ENCODE measurements at places on chromosomes 11 and 22.

- DNase-seq, result no peak
Observed at GRCh38 chr22:36457688-36458450, 23.6 kb downstream of the TXN2 start.

DNA sequence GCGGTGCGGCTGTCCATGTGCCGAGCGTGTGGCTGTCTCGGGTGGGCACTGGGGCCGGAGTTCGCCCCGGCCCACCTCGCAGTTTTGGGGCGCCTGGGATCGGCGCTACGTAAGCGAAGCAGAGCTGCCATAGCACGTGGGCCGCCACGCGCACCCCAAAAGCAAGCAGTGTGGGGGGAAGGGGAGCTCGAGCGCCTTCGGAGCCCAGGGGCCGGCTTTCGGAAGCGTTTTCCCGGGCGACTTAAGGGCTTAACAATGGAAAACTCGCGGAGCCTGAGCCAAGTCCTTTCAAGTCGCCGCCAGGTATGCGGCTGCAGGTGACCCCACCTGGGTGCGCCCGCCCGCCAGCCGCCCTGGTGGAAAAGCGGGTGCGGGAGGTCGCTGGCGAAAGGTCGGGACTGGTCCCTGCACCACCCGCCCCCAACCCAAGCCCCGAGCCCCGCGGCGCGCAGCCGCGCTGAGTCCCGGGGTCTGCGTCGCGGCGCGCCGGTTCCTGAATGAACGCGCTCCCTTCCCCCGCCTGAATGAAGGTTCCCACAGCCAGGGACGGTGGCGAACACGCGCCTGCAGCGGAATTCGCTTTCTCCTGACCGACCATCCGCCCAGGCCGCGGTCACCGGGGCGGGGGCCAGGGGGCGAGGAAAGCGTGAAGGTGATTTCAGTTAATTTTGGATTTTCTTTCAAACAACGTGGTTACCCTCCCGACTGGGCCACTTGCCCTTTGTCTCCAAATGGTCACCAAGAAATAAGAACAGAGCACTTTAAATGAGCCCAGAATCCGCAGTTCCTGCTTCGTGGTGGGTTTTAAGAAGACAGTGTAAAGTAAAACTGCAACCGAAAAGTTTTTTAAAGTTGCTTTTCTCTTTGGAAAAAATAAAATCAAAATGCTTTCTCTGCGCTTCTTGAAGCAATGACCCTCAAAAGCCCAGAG is 2.8 kb upstream of the CCND1 start:
- no peak for DNase-seq

DNA sequence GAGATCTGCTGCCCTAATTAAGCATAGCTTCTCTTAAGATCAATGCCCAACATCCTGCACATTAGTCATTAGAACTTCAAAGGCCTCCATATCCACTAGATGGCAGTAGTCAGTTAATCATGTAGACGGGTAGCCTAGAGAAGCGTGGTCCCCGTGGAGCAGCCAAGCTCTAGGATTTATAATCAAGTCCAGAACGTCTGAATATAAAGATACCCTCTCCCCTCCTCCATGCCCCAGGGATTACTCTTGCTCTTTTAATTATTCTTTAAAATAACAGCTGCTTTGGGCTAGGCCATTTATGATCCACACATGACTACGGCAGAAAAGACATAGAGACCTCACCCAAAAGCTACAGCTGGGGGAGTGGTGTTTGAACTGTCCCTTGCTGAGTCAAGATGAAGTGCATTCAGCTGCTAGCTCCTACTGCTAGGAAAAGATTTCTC is 327.6 kb upstream of the PLET1 start:
- peak; percentile 44 for DNase-seq

- no peak for DNase-seq
Observed at GRCh38 chr11:113885897-113886296, 10.5 kb upstream of the USP28 start.

- no peak for DNase-seq
Observed at GRCh38 chr11:96781082-96781481, 391.3 kb downstream of the JRKL start.

- no peak for DNase-seq
Observed at GRCh38 chr11:134485316-134485715, 73.3 kb upstream of the B3GAT1 start.

DNA sequence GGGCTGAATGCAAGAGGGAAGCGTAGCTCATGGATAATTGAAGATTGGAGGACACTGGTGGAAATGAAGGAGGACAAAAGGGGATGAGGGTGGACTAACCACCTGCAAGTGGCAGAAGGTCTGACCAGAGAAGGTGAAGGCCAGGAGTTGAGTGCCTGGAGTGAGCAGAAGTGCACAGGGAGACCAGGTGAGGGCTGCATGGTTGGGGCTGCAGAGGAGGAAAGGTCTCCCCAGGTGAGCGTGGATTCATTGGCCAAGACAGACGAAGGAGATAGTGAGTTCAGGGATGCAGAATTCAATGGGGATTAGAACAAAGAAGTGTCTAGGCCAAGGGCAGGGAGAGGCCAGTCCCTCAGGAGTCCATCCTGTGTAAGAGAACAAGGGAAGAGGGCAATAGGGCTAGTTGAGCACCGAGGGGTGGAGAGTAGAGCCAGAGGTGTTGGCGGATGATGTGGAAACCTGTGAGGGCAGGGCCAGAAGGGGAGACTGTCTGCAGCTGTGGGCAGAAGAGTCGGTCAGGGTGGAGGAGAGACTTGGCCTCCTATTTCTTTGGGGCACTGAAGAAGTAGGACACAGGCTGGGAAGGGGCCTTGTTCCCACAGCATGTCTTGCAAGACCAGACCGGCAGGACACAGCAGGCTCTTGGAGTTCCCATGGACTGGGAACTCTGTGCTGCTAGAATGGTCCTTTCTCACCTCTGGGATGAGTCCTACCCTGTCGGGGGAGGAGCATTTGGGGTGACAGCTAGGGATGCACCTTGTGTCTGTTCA is 6.7 kb downstream of the TRIM29 start:
- DNase-seq, result no peak

GRCh38 chr11:109862835-109863234 is 230.4 kb upstream of the ZC3H12C start:
- DNase-seq, result no peak

DNA sequence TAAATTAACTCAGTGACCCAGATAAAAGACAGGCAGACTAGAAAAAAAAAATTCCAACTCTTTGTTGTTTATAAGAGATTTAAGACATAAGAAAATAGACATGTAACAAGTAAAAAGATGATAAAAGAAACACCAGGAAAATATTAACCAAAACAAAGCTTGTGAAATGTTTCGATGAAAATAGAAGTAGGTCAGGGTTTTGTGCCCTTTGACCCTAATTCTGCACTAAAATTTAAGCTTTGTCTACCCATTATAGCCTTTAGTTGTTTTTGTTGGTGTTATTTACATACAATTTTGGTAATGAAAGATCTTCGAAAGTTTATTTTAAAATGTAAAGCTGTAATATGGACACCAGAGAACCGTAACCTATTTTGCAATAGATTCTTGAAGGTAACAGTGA is 75.7 kb downstream of the LRRC4C start:
- DNase-seq, result no peak

- DNase-seq, result no peak
Observed at GRCh38 chr11:17019232-17019631, 5.0 kb upstream of the PLEKHA7 start.

GRCh38 chr11:47408598-47409439 is 429 bp downstream of the SLC39A13 start:
- DNase-seq, result no peak

- no peak for DNase-seq
Observed at GRCh38 chr11:111355956-111356659, 23.0 kb downstream of the POU2AF1 start.

GRCh38 chr11:64715756-64716472 is 7.1 kb downstream of the NRXN2 start:
- no peak for DNase-seq

DNA sequence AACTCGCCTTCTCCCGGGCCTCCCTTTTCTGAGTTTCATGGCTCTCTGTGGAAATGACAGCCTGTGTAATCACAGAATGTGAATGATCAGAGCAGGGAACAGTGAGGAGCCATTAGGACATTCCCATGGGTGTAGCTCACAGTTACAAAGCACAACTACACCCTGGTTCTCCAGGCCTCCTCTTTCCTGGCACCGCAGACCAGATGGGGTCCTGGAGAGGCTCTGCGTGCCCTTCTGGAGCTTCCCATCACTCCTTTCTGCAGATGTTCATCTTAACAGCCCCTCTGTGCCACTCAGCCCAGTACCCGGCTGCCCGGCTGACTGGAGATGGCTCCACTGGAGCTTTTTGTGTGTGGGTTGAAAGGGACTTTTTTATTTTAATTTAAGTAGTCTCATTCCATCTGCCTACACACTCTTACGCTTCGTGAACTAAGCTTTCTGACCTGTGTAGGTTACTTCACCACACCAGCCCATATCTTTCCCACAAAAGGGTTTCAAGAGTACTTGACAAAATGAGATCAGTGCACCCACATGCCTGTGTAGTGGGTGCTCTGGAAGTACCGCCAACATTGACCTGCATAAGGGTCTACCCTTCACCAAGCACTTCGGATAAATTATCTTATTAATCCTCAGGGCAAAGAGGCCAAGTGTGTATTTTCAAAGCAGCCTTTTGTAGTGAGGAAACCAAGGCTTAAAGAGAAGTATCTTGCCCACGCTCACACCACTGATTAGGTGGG is 29.8 kb downstream of the SREBF2 start:
- no peak for DNase-seq

GRCh38 chr22:39264349-39265038 is 19.7 kb upstream of the PDGFB start:
- DNase-seq, result no peak

DNA sequence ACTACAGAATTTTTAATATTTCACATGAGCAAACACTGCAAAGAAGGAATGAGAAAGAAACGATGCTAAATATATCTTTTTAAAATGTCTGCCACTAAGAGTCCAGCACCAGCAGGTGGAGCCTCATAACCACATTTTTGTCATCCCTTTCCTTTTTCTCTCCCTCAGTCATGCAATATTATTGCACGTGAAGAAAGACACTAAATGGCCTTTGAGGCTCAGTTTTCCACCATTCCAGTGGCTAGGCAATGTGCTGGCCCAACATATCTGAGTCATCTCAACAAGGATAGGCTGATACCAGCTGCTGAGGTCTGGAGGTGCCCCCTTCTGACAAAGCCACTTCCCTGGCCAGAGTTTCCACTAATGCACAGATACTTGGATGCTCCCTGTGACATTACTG is 1.8 kb downstream of the ALKBH8 start:
- peak; percentile 69 for DNase-seq
